GM10248 (cell line): ENCODE measurements at places on chromosomes 3 and 15.
A peak's percentile ranks its signal among the peaks of the same experiment; 100 is the strongest.

GRCh38 chr3:23619705-23620637 lies 185.8 kb upstream of the UBE2E1 start:
- no peak for DNase-seq

GRCh38 chr15:89469426-89470096 lies 26.8 kb downstream of the RHCG start:
- no peak for DNase-seq

DNA sequence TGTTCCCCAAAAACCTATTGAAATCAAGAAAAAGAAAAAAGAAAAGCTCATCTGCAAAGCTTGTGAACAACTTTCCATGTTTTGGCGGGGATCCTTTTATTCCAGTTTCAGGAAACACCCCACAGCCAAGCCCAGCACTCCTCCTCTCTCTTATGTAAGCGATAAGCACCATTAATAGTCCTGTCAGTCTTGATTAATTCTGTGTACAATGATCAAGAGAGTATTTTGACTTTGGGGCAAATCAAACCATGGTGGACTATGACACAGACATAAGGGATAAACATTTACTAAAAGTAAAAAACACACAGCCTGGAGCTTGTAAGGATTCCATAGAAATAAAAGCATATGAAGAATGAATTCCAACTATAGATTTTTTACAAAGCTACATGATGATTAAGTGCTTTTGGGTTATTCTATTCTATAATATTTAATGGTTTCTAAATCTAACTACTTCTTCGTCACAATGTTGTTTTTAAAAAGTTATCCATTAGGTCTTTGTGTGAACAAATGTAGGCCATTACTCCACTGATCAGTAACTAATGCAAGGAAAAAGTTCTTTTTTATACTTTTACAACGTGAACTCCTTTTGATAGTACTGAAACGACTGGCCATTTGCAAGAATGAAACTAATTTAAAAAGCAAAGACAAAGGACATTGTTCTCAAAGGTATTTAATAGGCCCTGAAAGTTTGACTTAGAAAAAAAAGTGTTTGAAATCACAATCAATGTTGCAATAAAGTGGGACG lies 106.5 kb downstream of the KCNAB1 start:
- no peak for DNase-seq

DNA sequence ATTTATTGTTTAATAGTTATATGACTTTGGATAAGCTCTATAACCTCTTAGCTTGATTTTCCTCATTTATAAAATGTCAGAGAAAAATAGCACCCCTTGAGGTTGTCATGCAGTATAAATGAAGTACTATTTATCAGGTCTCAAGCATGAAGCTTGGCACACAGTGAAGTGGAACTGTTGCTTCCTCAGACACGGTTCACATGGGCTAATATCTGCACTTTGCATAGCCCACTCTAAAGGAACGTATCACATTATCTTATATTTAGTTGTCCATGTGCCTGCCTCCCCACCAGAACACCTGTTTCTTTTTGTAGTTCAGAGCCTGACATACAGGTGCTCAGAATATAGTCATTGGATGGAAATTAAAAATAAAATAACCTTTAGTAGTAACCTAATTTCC lies 273.7 kb downstream of the SOX2 start:
- no peak for DNase-seq

- DNase-seq, result no peak
Observed at GRCh38 chr3:155218462-155218861, 75.0 kb downstream of the STRIT1 start.

DNA sequence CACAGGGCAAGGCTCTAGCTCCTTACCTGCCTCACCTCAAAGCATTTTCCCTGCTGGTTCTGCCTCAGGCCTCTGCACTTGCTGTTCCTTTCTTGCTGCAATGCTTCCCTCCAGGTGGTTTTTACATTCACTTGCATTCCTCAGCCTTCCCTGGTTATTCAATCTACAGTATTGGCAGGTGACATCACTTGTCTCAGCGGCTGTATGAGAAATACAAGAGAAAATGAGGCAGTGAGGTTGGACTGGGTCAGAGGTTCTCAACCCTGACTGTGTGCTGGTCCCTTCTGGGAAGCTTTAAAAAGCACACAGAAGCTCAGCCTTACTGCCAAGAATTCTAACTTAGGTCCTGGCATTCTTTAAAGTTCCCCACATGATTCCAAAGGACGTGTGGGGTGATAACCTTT lies 26.7 kb downstream of the SIAH2 start:
- DNase-seq, result no peak

DNA sequence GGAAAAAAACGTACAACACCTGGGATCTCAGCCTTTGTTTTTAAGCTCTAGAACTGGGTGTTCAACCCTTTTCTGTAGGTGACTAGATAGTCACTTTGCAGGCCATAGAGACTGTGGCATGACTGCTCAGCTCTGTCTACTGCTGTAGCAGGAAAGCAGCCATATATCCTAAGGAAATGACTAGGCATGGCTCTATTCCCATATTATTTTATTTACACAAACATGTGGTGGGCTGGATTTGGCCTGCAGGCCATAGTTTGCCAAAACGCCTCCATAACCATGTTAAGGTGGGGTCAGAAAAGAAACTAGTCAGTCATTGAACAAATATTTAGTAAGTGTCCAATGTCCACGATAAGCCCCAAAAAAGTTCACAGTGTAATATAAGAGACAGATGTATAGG lies 452.5 kb downstream of the MCTP2 start:
- DNase-seq, result no peak

GRCh38 chr3:23575697-23576096 lies 230.1 kb upstream of the UBE2E1 start:
- no peak for DNase-seq

DNA sequence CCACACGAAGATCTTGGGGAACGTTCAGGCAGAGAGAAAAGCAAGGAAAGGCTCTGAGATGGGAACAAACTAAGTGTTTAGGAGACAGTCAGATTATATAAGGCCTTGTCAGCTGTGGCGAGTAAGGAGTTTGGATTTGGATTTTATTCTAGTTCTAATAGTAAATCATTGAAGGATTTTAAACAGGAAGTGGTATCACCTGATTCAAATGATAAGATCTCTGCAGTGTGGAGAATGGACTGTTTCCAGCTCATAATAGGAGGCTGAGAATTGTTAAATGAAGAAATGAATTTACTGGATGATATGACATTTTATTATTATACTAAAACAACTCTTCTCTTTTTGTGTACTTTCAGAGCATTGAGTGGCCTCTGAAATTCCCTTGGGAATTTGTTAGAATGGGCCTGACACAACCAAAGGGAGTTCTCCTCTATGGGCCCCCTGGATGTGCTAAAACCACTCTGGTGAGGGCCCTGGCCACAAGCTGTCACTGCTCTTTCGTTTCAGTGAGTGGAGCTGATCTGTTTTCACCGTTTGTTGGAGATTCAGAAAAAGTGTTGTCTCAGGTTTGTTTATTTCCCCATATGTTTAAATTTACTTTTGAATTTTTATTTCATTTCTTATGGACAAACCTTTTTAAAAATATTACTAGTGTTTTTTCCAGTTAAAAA lies 36.0 kb upstream of the GATM start:
- no peak for DNase-seq

DNA sequence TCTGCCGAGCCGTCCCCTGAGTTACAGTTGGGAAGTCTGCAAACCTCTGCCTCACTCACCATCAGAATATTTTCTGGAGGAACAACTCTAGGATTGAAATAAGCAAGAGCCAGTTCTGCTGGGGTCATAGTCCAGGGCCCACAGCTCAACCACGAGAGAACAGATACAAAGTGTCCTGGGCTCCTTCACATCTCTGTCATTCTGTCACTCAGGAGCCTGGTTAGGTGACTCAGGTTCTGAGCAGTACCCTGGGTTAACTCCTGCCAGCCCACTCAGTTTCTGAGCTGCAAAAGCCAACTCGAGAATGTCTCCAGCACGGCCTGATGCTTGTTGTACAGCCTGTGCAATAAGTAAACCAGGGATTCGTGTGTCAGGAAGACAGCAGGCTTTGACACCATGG lies 155.7 kb downstream of the SLCO3A1 start:
- DNase-seq, result no peak

DNA sequence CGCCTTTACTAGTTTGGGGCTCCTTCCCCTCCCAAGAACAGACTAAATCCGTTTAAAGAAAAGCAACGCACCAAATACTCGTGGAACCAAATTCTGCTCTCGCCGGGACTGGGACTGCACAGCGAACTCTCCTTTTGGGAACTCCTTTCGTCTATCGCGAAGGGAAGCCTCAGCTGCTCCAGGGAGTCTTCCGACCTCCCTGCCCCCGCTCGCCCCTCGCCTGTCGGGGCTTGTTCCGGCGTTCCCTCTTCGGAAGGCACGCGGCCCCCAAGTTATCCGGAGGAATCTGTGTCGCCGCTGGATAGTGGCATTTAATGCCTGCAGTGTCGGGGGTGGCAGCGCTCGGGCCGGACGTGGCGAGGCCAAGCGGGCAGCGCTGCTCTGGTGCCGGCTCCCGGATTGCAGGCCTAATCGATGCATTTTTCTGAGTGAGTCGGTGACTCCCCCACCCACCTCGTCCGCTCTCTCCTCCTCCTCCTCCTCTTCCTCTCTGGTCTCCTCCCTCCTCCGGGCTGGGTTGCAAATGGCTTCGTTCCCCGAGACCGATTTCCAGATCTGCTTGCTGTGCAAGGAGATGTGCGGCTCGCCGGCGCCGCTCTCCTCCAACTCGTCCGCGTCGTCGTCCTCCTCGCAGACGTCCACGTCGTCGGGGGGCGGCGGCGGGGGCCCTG lies at the start of gene TRIM71:
Gene TRIM71, plus strand, starts transcription at position 440 of the 671 bp plus-strand sequence. Its CDS starts 84 bp downstream, at position 524.
- no peak for DNase-seq

DNA sequence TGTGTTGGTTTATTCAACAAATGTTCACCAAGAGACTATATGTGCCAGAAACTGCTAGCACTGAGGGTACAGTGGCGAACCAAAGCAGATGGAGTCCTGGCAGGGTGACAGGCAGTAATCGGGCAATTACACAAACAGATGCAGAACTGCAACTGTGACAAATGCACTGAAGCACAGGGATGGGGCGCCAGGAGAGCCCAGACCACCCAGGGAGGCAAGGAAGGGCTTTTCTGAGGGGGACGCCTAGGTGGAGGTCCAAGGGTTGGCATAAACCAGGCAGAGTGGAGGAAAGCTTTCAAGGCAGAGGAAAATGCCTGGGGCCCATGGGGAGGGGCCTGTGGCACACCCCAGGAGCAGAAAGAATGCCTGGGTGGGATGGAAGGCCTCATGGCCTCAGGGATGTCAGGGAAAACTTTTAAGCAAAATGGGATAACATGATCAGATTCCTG lies 5.5 kb downstream of the DIS3L start:
- DNase-seq, result no peak

DNA sequence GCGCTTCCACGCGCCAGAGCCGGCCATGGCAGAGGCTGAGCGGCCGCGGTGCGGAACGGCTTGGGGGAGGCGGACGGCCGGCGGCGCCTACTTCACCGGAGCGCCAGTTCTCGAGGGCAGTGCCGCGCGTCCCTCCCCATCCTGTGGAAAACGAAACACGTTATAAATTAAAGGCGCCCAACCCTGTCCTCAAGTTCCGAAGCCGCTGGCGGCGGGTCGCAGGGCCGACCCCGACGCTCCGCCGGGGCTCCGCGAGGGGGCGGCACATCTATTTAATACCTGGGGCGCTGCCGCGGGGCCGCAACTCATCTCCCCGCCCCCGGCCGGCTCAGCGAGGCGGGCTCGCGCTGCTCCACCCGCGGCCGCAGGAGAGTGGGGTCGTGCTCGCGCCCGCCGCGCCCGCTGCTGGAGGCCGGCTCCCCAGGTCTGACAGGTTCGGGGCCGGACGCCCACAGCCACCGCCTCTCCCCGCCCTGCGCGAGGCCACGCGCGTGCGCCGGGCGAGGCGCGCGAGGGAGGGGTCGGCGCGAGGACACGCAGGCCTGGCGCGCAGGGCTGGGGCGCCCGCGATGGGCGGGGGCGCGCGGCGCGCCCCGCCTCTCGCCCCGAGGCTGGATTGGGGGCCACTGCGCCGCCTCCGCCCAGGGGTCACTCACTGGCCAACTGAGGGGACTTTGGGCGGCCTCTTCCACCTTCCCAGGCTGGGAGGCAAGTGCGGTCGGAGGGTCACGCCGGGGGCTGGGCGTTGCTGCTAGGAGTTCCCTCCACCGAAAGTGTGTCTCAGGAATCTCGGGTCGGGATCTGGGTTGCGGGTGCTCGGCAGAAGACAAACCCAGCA lies at the start of gene SLC30A4:
Gene SLC30A4, minus strand, starts transcription at position 428 of the 838 bp plus-strand sequence. Its CDS starts 401 bp downstream, at position 27.
- DNase-seq, result peak; percentile 88
